ENCODE measurements at places on chromosomes 7 and 10.
A peak's percentile ranks its signal among the peaks of the same experiment; 100 is the strongest.

GRCh38 chr7:151665368-151665767 is 145.7 kb upstream of the RHEB start:
- no peak for ATAC-seq

GRCh38 chr7:149027055-149027454 is 1.2 kb downstream of the PDIA4 start:
- ATAC-seq, result no peak

- no peak for ATAC-seq
Observed at GRCh38 chr7:128936798-128937197, 929 bp upstream of the IRF5 start.

DNA sequence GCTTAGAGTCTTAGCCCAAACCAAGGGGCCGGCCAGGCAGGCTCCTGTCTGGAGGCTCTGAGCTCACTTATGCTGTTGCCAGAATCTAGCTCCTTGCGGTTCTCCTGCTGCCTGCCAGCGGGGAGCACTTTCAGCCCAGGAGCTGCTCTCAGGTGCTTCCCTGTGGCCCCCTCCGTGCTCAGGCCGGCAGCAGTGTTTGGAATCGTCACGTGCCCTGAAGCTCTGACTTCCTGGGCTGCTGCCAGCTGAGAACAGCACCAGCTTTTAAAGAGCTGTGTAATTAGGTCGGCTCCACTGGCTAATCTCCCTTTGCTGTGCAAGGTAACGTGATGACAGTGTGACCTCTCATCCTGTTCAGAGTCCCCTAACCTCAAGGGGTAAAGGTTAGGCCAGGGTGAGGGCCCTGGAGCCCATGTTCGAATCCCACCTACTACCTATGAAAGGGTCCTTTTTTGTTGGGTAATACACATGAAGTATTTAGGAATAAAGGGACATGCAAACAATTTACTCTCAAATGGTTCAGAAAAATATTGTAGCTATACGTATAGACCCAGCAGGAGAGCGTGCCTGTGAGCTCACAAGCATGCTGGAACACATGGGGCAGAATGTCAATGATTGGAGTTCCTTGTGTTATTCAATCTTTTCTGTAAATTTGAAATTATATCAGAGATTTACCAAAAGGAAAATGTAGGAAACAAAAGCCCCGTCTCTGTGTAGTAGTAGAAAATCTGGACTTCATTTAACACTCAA is 16.6 kb downstream of the ZNF862 start:
- ATAC-seq, result peak; percentile 66

- peak; percentile 100 for ATAC-seq
Observed at GRCh38 chr7:2109936-2110609, 122.7 kb downstream of the MAD1L1 start.

- no peak for ATAC-seq
Observed at GRCh38 chr7:44132039-44132438, 8.7 kb upstream of the POLD2 start.

GRCh38 chr7:98646465-98646864 is 29.4 kb downstream of the NPTX2 start:
- ATAC-seq, result no peak

- ATAC-seq, result no peak
Observed at GRCh38 chr7:85681241-85681640, 494.4 kb upstream of the SEMA3D start.

GRCh38 chr10:111522141-111522540 is 445.3 kb downstream of the ADRA2A start:
- ATAC-seq, result no peak

GRCh38 chr7:6284461-6285360 is 12.3 kb upstream of the CYTH3 start:
- ATAC-seq, result no peak

- ATAC-seq, result no peak
Observed at GRCh38 chr7:51316262-51316665, 345 bp downstream of the COBL start.

GRCh38 chr10:35089611-35090161 is 455 bp downstream of the CUL2 start:
- ATAC-seq, result peak; percentile 36

GRCh38 chr7:20288036-20288435 is 42.7 kb upstream of the ITGB8 start:
- ATAC-seq, result no peak

DNA sequence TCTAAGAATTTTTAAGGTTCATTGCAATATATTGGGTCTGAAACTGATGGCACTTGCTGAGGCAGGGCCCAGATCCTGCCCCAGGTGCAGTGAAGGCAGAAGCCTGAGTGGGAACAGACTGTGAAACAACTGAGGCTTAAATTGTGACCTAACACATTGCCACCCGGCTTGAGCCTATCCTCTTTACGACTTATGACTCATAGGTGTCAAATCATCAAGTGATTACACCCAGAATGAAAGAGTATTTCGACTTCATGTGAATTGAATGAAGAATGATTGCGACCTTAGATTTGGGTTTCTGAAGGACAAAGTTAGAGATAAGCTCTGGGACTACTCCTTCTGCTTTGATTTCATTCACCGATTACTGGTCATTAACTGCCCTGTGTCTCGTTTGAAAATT is 200.9 kb downstream of the CREB5 start:
- no peak for ATAC-seq

DNA sequence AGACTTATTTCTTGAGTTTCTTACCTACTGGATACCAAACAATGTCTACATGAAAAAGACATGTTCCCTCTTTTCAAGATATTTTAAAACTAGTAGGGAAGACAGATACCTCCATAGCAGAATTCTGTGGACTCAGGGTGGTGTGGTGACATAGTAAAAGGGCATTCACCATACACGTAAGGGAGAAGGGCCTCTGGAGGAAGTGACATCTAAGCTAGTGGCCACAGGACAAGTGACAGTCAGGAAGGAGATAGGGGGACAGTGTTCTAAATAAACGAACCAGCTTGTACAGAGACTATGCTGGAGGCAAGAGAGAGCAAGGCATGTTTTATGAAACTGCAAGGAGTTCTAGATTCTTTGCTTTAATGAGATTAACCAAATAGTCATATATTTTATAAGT is 321.7 kb upstream of the LRGUK start:
- ATAC-seq, result no peak

DNA sequence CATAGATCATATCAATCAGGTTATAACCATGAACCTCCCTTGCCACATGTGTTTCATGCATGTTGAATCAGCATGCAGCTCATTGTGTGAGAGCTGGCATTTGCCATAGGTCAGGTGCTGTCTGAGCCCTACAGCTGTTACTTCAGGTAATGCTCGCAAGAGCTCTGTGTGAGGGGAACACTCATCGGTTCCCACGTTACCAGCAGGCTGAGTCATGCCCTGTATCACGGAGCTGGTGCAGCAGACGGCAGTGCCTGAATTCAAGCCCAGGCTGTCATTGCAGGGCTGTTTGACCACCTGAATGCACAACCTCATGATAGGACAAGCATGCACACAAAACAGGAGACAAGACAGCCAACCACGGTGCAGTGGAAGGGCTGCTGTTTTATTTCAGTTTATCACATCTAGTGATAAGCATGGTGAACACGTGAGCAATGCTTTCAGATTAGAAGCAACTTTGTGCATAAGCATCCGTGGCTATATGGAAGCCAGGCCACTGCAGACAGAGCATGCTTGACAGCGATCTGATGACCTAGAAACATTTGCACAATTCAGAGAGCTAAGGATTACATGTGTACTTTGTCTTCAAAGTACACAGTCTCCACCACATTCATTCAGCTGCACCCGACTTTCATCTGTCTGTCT is 56.4 kb upstream of the PFKP start:
- ATAC-seq, result no peak

GRCh38 chr10:45557275-45557905 is 115.2 kb downstream of the ZFAND4 start:
- peak; percentile 58 for ATAC-seq

GRCh38 chr10:60043561-60044241 is 137.3 kb upstream of the CCDC6 start:
- ATAC-seq, result no peak

DNA sequence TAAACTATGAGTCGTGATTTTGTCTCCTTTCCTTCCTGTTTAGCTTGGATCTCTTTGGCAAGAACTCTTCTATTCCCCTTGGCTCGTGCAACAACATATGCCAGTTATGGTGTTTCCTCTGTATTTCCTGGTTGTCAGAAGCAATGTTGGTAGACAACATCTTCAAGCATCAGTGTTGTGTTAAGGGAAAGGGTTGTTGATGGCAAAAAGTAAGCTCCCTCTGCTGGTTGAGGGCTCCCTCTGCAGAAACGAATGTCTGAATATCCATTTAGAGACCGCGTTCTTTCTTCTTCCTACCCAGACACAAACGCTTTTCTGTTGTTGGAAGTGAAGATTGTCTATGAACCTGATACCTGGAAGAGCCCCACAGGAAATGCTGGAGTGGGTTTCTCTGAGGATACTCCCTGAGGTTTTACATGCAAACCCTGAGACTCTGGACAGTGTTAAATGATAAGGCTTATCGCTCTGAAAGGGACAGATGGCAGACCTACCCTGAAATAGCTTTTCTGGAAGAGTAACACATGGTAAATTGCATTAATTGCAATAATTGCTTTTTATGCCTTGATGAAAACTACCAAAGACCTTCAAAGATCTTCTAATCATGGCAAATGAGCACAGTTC is 23.5 kb upstream of the C1QL3 start:
- no peak for ATAC-seq

DNA sequence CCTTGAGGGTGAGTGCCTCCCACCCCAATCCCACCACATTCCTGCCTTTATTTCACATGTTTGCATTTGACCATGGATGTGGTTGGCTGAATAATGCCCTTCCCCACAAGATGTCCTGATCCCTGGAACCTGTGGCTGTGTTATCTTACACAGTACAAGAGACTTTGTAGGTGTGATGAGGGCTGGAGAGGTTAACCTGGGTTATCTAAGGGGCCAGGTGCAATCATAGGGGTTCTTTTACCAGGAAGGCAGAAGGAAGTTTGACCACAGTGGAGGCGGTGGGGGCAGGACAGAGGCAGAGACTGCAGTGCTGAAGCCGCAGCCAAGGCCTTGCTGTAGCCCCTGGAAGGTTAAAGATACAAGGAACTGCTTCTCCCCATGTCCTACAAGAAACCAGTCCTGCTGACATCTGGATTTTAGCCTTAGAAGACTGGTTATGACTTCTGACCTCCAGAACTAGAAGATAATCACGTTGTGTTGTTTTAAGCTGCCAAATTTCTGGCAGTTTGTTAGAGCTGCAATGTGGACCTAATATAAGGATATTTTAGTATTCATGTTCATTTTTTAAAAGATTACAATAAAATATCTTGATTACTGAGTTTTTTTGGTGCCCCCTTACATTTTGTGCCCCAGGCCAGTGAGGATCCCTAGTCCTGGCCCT is 136.6 kb downstream of the ARHGAP22 start:
- ATAC-seq, result no peak

DNA sequence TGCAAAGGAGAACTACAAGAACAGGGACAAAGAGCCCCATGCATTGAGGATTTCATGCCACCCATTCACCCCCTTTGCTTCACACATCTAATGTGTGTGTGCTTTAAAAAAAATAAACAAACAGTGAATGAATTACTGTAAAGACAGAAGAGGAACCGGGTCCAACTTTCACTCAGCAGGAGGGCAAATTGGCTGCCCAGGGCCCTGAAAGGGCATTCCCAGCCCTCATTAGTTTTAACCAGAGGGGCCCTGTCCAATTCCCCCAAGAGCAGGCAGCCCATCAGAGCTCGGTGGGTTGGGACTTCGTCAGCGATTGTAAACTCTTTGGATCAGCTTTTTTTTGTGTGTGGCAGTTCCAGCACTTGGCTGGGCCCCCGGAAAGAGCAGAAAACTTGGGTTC is 73.6 kb upstream of the PDZD8 start:
- no peak for ATAC-seq

GRCh38 chr10:104268405-104268712 is 625 bp upstream of the GSTO2 start:
- no peak for ATAC-seq

DNA sequence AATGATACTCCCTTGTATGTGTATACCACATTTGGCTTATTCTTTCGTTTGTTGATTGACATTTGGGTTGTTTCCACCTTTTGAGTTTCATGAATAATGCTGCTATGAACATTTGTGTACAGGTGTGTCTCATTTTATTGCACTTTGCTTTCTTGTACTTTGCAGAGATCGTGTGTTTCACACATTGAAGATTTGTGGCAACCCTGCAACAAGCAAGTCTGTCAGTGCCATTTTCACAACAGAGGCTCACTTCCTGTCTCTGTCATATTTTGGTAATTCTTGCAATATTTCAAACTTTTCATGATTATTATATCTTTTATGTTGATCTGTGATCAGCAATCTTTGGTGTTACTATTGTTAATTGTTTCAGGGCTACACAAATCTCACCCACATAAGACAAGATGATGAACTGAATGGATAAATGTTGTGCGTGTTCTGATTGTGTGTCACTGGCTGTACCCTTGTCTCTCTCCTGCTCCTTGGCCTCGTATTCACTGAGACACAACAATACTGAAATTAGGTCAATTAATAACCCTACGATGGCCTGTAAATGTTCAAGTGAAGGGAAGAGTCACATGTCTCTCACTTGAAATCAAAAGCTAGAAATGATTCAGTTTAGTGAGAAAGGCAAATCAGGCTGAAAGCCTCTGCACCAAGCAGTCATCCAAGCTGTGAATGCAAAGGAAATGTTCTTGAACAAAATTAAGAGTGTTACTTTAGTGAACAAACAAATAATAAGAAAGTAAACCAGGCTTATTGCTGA is 133.6 kb upstream of the JCAD start:
- ATAC-seq, result no peak

DNA sequence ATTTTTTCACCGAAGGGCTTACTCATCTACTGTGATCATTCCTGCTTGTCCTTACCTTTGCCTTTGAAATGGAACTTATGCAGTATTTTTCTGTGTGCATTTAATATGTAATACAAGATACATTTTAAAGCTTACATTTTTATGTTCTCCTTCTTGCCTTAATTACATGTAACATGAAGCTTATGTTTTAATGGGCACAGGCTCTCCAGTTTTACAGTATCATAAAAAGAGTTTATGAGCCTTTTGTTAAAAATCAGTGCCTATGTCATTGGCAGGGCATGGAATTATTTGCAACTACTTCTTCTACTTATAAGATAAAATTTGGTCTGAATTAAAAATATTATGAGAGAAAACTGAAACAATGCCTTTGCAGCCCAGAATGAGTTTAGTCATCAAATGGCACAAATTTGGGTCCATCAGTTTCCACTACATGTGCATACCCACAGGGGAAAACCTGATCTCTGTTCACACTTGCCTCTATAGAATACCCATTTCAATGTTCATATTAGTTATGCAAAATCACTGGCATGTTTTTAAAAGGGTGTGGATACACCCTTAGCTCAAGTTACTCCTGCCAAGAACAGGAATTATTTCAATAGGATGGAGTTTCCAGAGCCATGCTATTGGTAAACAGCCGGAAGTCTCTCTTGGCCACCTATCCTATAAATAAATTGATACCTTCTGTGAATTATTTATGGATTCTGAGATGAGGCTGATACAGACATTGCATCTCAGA is 27.9 kb upstream of the WNT16 start:
- no peak for ATAC-seq

GRCh38 chr7:157486007-157486755 is 149.4 kb downstream of the DNAJB6 start:
- ATAC-seq, result no peak

GRCh38 chr10:9602998-9603397 is 1414.7 kb upstream of the CELF2 start:
- no peak for ATAC-seq

Measured in activated CD4-positive, CD25-positive, alpha-beta regulatory T cell treated with anti-CD3 and anti-CD28 coated beads, Interleukin-2, amount 50 U/mL, for 24 hours (primary cell).